ENCODE measurements at places on chromosomes 7 and 10.

DNA sequence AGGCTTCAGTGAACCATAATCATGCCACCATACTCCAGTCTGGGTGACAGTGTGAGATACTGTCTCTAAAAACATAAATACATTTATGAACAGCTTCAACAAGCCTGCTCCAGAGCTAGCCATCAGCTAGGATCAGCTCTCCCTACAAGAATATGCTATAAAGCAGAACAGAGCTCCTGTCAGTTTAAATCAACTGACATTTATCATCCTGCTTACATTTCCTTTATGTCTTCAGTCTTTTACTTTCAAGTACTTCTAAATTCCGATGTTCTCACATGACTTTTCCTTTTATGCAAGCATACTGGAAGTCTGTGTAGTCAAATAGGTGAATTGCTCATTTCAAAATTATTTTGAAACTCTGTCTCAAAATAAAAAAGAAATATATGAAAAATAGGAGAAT, 64.6 kb downstream of the COA1 start:
- no peak for DNase-seq

GRCh38 chr10:8023321-8023720, 31.2 kb upstream of the GATA3 start:
- no peak for DNase-seq

- no peak for DNase-seq
These were observed 88.1 kb upstream of the RET start for GRCh38 chr10:42988517-42989395.

DNA sequence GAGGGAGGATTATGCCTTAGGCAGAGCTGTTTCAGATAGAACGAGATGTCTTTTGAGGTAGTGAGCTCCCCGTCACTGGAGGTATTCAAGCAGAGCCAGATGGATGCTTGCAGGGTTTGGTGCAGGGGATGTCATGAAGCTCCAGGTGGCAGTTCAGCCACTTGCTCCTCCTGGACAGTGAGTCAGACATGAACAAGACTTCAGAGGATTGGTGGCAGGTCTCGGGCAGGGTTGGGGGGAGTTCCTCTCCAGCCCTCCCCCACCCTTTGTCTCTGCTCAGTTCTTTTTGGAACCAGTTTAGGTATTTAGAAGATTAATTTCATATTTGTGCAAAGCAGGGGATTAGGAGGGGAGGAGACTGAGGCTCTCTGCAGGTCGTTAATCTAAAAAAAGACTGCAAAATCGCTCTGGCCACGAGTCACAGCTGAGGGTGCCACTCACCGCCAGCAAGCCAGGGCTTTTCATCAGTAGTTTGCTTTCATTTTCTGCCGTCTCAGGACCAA, 21.5 kb upstream of the MYL10 start:
- no peak for DNase-seq

- DNase-seq: no peak
These were observed 91.6 kb downstream of the UNCX start for GRCh38 chr7:1324028-1324900.

Data from NCI-H2081 (cell line).